NCI-H345 (cell line): ENCODE measurements at places on chromosomes 1 and 21.
A peak's percentile ranks its signal among the peaks of the same experiment; 100 is the strongest.

DNA sequence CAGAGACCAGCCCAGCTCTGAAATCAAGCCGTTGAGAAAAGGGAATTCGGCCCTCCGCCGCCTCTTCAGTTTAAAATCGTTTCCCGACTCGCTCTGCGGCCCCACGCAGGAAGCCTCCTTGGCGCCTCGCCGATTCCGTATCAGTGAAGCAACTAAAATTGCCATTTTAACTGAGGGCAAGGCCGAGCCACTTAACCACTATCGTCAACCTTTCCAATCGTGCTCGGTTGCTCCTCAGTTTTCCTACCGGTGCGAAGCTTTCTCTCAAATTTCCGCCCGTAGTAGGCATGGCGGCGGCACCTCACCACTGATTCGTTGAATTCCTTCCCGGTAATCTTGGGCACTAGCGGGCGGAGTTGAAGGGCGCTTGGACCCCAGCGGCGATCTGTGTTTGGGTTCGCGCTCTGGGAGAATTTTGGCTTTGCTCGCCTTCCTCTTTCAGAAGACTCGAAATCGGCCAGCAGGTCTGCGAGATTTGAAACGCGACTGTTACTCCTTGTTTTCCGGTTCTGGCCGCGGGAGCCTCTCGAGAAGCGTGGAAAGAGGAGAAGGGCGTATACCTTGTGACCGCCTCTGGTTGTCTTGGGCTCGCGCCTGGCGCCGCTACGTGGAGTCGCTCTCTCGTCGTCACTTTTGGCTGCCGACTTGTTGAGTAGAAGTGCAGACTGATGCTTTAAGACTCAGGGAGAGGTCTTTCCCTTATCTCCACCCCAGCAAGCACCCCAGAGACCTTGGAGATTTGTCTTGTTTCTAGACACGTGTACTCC lies at the start of the genes CENPL and DARS2:
TSS of gene CENPL (minus strand) at position 569 of the 767 bp plus-strand sequence. CDS start 13,584 bp downstream, outside the sequence.
TSS of gene DARS2 (plus strand) at position 359 of the 767 bp plus-strand sequence. CDS start 557 bp downstream, outside the sequence.
- DNase-seq = peak; percentile 98

DNA sequence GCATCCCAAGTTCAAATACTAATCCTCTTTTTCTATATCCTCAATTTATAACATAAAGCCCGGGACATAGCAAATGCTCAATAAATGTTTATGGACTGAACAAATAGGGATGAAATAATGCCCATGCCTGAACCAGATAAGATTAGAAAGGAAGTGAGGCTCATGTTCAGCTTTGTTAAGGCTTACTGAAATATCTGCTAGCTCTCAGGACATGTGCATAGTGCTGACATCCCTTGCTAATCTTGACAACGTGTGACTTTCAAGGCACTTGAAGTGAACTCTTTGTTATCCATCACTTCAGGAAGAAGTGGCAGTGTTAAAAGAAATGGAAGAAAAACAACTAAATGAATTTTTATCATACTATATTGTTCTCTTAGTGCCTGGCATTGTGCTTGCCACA lies 260.3 kb upstream of the SGIP1 start:
- DNase-seq = no peak

DNA sequence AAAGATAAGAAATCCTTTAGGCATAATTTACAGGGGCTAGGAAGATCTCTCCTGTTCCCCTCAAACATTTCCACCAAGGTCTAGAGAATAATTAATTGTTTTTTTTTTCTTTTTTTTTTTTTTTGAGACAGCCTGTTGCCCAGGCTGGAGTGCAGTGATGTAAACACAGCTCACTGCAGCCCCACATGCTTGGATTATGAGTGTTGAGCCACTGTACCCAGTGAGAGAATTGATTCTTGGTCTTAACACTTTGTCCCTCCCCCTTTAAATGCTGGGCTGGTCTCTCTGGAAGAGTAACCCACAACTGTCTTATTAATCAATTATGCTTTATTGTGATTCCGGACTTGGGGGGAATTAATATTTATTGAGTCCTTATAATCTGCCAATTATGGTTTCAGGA lies 33.4 kb downstream of the ATF3 start:
- no peak for DNase-seq

DNA sequence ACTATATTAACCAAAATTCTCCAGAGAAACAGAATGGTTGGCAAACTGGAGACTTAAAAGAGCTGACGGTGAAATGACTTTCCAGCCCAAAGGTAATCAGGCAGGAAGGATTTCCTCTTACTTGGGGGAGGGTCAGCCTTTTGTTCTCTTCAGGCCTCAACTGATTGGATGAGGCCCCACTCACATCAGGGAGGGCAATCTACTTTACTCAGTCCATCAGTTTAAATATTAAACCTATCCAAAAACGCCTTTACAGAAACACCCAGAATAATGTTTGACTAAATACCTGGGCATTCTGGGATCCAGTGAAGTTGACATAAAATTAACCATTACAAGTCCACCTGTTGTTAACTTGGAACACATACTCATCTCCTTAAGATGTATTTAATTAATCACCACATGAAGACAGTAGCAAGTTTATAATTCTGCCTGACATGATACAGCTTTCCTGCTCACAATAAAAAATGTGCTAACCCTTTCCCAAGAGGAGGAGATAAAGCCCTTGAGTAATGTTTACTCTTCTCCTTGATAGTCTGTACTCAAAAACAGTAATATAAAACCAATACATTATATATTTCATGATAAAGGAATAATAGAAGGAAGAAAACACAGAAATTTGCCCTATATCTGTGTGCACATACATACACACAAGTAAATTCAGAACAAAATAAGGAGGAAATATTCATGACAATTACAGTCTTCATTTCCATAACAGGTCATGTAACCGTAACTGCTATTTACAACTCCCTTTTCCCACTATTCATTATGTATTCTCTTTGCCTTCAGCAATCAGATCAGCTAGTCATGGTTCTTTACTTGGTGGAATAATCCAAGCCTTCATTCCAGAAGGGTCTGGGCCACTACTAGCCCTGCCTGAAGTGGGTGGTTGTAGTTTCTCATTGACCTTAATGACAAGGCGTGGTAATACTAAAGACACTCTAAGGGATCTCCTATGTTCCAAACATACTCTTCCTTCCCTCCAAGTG lies 107.5 kb upstream of the RUNX1 start:
- peak; percentile 8 for DNase-seq

DNA sequence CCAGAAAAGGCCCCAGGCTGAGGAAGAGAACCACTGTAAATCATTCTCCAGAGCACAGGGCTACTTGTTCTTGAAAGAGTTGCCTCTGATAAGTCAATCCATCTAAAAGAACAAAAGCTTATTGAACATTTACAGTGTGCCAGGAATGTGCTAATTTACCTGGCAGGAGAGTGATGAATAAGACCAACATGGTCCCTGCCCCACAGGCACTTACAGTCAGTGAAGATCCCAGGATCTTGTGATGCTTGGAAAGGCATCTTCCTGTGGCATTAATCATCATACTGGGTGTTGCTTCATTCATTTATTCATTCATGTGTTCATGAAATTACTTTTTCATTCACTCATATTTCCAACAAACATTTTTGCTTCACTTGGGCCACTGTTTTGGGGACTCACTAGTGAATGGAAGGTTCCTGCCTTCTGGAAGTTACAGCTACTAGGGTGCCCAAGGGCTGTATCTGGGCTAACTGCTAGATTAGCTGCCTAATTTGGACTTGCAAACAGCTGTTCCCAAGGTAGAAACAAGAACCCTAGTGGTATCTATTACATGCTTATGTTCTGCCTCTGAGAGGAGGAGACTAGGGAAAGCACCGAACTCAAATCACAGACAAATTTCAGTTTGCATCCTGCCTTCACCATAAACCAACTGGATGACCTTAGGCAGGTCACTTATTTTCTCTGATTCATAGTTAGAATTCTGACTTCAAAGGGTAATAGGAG lies 133.5 kb downstream of the CLIC6 start:
- DNase-seq = no peak

DNA sequence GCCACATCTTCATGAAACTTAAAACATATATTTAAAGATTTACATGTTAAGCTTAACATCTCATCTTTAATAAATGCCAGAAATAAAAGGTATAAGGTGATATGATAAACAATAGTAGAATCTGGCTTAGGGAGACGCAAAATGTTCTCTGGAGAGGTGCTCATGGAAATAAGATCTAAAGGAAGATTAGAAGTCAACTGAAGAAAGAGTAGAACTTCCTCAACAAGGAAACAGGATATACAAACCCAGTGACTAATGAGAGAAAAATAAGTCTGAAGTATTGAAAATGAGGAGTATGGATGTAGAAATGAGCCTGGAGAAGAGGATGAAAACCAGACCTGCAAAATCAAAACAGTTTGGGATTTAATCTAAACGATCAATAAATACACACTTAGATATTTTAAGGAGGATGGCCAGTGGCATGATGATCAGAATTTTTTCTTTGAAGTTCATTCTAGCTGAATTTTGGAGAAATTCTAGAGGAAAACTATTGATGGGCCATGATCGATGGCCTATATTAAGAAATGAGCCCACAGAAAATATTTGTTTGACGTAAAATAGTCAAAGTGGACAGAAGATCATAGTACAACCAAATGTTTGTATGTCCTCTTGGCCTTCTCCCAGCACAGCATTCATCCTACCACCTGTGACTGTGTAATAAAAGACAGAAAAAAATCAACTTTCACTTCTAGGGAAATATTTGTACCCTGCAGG lies 387.9 kb upstream of the PTBP2 start:
- DNase-seq = no peak

GRCh38 chr1:65083263-65083896 lies 64.6 kb upstream of the AK4 start:
- no peak for DNase-seq

- no peak for DNase-seq
Measured at GRCh38 chr1:209406168-209406567, 177.3 kb upstream of the CAMK1G start.

GRCh38 chr21:38965241-38965640 lies 159.5 kb downstream of the ETS2 start:
- DNase-seq = peak; percentile 43

DNA sequence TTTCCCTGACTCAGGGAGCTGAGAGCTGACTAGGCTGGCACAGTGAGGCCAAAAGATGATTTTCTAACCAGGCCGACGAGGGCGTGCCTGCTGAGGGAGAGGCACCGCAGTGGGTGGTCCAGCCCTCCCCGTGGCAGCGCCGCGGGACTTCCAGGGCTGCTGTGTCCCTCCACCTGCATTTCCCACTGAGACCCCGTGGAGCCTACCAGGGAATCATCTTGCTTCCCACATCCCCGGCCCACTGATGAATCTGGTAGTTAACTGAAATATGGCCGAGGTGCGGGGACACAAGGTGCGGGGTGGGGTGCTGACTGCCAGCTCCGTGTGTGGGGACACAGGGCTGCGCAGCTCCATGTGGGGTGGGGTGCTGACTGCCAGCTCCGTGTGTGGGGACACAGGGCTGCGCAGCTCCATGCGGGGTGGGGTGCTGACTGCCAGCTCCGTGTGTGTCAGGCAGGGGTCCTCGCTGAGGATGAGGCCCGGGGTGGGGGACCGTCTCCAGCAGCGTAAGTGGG lies 10.4 kb downstream of the WRAP73 start:
- no peak for DNase-seq

DNA sequence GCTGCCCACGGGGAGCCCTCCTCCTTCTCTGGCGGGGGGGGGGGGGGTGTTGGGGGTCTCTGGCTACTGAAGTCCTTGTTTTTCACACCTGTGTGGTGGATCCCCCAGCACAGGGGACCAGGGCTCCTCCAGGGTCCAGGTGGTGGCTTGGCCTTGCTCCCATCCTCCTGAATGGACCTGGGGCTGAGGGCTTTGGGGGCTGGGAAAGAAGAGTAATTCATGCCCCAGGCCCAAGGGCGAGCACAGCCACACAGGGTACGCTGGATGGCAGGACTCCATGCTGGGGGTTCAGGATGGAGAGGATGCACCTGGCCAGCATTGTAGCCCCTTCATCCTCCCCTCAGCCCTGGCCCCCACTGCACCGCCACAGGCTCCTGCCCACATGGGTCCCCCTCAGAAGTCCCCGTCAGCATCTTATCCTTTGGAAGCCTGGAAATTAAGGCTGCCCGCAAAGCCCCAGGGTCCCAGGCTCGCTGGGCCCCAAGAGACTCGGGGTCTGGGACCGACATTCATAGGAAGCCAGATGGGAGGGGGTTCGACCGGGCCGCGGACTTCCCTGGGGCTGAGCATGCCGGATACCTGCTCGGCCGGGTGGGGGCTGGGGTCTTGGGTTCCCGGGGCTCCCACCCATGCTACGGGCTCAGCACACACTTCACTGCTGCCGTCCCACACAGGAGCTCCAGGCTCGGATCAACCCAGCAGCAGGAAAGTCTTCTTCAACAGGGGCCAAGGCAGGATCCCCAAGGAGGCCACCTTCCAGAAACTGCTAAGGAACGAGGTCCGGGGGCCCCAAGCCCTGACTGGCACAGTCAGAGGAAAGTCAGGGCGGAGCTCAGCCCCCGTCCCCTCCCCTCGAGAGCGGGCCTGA lies 49.0 kb upstream of the ACTRT2 start:
- DNase-seq = no peak

DNA sequence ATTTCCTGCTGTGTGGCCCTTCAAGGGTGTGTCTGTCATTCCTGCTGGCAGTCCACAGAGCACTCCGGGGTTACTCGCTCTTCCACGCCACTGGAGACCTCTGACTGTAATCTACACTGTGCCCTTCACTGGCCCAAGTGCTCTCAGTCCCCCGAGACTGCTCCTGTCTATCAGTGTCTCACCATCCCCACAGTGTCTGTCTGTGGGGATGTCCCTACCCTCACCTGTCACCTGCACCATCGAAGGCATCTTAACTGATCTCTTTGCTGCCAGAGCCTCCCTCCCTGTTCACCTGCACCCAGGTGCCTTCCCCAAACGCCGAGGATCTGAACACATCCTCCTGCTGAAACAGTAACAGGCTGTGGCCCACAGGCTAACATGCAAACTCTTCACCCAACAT lies 136.7 kb downstream of the MATN1 start:
- no peak for DNase-seq

DNA sequence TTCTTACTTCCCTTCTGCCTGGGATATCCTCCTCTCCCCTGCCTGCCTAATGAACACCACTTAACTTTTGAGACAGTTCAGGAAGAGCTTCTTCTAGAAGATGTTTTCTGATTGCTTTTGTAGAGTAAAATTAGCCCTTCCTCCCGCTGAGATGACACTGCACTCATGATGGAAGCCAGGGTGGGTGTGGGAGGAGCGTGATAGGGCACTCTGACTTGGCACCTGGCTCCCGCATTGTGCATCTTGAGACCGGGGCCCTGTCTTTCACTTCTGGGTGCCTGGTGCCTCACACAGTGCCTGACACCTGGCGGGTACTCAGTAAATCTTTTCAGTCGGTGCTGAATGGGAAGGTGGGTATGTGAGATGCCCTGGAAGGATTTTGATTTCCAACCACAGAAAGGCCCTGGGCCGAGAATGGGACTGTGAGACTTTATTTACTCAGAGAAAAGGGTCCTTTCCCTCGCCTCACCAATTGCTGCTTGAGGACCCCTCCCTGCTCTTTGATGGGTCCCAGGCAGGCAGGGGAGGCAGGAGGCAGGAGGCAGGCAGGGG lies 6.8 kb downstream of the THEM5 start:
- no peak for DNase-seq
